NCI-H446 treated with DMSO at 0.1 percent for 48 hours (cell line): ENCODE measurements at places on chromosomes 6 and 20.

DNA sequence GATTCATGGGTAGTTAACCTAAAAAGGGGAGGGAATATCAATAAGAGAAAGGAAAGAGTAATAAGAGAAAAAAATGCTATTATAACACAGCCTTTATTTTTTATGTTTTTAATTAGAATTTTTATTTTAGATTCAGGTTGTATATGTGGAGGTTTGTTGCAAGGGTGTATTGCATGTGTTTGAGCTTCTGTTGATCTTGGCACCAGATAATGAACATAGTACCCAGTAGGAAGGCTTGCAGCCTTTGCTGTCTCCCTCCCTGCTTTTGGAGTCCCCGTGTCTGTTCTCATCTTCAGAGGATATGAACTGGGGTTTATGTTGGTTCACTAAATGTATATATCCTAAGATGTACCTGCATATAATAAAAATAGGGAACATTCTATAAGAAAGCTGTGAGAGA, 250.0 kb downstream of the UST start:
- DNase-seq: no peak

- DNase-seq: no peak
Measured at GRCh38 chr20:37636212-37636975, 57.4 kb upstream of the CTNNBL1 start.

DNA sequence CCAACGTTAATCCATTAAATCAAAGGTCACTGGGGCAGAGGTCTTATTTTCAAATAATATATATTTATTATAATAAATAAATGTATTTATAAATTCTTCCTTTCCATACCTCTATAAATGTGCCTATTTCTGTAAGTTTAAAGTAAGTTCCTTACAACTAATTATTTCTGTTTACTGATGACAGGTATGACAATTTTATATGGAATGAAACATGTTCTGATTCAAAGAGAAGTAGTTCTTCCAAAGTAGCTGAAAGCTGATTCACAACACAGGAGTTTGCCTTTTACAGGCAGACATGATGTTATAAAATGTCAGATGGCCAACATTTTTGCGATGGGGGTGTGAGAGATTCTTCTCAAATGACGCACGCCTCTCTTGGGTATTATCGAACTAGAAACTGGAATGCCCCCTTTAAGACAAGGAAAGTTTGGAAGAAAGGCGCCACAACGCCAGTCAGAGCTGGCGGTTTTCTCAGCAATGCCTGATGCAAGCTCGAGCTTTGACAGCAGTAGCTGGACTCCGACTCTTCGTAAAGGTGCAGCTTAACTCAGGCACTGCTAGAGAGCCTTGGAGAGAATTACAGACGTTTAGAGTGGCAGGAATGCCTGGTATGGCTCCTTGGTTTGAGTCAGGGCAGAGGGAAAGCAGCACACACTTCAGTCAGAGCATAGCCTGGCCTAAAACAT, 92.1 kb downstream of the FOXC1 start:
- no peak for DNase-seq

DNA sequence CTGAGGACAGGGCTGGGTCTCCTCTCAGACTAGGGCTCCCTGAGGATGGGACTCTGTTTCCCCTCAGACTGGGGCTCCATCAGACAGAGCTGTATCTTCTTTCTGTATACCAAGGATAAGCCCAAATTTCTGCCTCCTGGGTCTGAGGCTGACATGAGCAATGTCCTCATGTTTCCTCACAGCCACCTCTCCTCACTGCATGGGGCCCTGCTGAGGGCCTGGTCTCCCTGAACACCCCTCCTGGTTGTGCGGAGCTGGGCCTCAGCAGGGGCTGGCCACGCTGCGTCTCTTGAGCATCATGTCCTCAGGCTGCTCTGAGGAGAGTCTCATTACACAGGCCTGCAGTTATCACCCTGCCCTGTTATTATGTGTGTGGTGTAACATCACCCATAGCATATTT, 144.6 kb downstream of the LRFN2 start:
- no peak for DNase-seq

DNA sequence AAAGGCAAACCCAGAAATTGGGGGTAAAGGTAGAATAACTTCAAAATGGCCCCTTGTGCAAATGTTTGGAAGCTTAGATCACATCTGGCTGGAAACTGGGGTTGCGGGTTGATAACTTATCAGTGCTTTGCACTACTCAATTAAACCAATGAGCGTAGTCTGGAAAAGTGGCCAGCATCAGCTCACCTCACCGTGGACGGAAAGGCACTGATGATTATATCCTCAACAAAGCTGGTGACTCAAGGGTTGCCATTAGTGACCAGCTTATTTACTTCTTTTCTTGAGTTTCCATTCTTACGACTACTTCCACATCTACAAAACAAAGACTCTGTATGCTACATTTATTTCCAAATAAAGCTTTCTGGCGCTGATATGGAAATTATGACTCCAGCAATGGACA, 198.5 kb upstream of the HEY2 start:
- no peak for DNase-seq

GRCh38 chr6:46734867-46735719, at the start of gene PLA2G7:
PLA2G7 (minus strand) TSS chr6:46735375; CDS start chr6:46722891, 12,484 bp downstream.
- no peak for DNase-seq
